ENCODE measurements at places on chromosomes 6 and 20.
A peak's percentile ranks its signal among the peaks of the same experiment; 100 is the strongest.

DNA sequence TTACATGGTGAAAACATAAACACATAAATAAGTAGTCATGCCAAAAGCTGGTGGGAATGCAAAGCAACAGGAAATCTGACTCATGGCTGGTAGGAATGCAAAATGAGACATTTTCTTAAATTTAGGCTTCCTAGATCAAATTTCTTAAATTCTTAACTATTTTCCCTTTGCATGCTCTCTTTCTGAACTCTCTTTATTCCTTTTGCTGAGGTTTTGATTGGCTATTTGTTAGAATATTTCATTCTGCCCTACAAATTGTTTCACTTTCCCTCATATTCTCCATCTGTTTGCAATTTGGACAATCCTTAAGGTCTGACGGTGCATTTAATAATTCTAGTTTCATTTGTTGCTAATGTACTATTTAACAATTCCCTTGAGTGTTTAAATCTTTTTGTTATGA, 437.5 kb upstream of the RGS17 start:
- no peak for DNase-seq

DNA sequence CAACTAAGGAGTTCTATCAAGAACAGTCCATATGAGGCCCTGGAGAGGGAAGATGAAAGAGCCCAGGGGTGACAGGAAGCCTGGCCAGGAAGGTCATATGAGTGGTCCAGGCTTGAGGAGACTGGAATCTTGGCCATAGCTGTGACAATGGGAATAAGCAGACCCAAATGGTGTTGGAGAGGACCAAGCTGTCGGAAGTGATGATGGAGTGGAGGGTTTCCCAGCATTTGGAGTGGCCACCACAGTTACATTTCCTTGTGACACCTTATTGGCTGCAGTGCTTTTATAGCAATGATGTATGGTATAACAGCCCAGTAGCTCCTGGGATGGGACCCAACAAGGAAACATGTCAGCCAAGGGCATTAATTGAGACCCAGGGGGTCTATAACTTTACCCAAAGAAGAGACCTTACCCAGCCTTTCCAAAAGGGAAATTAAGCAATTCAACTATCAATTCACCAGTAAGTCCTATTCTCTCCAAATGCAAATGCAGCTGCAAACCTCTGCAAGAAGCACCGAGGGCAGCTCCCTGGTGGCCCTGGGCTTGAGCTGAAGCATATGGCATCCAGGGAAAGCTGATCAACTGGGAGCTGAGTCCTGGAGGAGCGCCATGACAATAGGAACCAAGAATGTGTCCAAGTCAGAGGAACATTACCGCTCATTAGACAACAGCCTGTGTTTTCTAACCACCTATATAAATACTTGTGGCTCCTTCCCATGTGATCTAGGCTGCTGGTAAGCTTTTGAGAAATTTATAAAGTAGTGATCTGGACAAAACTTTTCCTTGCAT, 219.4 kb downstream of the SOD2 start:
- no peak for DNase-seq

DNA sequence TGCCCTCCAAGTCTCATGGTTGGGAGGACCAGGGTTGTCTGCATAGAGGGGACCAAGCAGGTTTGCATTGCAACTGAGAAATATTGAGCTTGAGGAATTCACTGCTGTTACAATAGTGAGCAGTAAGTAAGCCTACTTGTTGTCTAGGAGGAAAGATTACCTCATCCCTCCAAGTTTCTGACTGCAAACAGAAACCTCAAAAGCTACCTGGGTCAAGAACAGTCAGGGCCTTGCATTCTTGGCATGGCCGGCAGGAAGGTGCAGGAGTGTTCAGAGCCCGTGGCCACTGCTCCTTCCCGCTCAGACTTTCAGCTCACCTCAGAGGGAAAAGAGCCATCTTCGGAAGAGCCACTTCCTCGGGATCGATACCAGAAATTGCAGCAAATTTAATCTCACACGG, 46.0 kb upstream of the DOK5 start:
- DNase-seq: no peak

DNA sequence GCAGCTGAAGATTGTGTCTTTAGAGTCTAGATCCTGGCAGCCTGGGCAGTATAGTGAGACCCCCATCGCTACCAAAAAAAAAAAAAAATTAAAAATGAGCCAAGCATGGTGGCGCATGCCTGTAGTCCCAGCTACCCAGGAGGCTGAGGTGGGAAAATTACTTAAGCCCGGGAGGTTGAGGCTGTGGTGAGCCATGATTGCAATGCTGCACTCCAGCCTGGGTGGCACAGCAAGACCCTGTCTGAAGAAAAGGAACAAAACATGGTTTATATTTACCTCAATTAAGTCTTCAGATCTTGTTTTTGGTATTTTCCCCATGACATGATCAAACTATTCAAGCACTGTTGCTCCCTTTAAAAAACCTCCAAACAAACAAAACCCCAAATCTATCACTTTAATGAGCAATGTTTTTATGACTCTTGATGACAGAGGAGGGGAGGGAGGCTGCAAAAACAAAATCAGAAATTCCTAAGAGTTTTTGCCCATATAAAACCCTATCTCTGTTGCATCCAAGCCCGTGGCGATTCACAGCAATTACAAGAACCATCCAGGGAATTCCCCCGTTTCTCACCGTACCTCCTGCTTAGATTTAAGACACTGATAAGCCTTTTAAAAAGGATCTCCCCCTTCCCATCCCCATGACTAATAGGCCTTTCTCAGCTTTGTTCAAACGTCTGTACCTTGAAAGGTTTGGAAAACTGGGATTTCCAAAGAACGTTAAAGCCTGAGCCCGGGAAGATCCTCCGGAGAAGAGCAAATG, 259.9 kb downstream of the BMP7 start:
- no peak for DNase-seq

DNA sequence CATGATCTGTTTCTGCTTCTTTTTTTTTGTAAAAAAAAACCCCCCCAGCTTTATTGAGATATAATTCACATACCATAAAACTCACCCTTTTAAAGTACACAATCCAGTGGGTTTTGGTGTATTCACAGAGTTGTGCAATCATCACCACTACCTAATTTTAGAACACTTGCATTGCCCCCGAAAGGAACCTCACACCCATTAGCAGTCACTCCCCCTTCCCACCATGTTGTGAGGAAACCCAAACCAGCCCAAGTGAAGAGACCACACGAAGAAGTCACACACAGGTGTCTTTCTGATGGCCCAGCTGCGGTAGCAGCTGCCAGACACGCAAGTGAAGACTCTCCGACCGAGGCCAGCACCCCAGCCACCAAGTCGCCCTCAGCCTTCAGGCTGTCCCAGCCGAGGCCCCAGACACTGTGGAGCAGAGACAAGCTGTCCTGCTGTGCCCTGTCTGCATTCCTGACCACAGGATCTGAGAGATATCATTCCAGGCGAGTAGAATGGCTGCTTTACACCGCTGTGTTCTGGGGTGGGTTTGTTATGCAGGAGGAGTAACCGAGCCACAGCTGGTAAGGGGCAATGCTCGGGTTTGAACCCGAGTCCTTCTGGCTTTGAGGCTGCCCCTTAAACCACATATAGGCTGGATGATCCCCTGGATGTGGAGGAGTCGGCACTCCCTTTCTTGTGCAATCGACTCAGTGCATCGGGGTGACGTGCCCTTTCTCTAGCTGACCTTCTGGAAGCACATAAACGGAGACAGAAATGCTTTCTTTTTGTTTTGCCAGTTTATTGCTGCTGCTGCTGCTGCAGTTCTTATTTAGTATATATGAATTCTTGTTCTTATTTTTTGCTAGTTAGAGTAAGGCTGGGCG, 59.1 kb upstream of the PTPN1 start:
- DNase-seq: no peak

GRCh38 chr6:57173056-57173885, 1.1 kb downstream of the BAG2 start:
- DNase-seq: no peak

- no peak for DNase-seq
Measured at GRCh38 chr6:134707342-134708031, 242.4 kb downstream of the ALDH8A1 start.

DNA sequence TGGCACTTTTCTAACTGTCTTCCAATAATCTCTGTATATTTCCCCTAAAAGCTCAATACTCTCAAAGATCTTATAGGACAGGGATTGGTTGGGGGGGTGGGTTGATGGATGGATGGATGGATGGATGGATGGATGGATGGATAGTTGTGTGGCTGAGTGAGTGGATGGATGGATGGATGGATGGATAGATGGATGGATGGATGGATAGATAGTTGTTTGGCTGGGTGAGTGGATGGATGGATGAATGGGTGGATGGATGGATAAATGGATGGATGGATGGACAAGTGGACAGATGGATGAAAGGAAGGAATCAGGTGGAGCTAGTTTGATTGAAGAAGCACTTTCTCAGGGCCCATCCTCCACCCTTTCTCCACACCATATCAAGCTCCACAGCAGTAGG, 388.8 kb downstream of the CDC5L start:
- DNase-seq: no peak

DNA sequence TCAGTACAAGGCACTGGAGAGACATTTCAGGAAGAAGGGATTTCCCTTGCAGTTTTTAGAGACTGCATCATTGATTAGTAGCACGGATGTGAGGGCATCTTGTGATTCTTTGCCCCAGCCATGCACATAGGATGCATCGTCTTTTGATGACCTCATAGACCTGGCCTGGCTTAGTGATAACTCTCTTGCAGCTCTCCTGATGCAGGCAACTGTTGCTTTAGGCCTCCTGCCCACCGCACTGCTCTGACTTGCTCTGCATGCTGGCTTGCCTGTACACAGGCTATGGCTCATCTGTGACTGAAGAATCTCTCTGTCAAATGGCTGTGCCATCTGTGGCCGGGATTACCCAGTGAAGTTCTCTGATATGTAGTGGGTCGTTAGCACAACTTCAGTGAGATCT, 207.7 kb upstream of the PTCHD4 start:
- DNase-seq: no peak

DNA sequence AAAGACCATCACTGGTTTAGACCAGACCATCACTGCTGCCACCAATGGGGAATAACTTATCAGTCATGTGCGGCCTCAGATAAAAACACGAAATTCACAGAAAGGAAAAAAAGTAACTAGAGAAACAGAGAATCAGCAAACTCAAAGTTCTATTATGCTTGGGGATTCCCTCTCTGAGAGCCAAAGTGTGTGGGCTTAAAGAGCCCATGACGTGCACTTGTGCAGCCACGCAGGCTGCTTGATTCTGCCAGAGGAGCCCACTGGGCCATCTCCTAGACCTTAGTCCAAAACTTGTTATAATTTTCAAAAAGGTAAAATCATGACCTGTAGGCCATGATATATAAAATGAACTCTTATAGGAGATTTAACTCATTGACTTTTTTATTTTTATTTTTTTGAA, 15.2 kb downstream of the RAB44 start:
- DNase-seq: no peak

- DNase-seq: peak; percentile 54
Measured at GRCh38 chr20:32457479-32457986, 99.4 kb downstream of the ASXL1 start.

DNA sequence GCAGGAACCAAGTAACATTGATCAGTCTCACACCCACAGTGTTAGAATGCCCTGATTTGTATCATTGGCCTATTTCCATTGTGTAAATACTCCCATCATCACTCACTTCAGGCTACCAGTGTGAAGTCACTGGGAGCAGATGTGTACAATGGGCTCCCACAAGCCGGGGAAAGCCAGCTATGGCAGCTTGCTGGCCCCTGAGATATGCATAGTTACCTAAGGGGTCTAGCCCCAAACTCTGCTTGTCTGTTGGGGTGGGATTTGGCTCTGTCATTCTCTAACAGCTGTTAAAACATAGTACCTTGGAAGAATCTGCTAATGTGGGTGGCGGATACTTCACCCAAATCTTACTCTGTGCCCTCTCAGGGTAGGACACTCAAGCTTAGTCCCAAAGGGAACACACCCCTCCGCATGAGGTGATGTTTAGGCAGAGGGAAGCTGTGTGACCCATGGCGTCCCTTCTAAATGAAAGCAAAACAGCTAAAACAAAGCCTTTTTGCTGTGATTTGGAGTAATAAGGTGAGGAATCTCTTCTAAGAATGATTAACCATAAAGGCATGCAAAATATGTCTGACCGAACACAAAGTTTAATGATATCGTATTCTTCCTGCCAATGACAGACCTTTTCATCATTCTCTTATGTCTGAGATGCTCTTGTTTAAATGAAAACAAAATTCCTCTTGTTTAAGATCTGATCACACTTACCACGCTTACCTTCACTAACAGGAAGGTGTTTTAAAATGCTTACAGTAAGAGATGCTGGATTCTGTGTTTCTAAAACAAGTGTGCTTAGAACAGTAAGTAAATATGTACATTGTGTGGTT, 45.9 kb upstream of the PXDC1 start:
- DNase-seq: no peak

DNA sequence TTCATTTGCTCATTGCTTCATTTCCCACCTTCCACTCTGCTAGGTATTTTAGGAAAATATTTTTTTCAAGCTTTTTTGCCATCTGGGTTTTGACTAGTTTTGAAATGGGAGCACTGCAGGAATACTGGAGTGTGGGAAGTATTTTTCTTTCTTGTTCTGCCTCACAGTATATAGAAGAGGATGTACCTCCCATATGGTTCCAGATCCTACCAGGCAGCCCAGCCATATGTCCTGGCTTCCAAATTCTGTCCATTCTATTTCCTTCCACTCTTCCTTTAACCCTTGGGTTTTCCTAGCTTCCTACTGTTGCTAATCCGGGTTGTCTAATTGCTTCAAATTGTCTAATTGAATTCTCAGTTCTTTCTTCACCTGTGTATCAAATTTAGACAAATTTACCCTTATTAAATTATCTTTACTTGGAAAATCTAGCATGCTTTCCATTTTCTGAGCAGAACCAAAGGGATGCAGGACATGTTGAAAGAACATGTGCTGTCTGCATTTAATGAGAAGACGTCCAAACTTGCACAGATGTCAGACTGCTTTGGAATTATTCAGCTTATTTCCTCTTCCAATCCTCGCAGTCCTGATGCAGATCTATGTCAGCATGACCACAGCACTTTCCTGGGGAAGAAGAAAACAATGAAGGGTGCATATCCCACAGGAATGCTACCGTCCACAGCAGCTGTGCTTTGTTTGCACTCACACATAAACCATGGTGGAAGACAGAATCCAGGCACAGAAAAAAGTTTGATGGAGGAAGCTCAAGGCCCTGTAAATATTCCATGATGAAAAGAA, 1273.9 kb upstream of the MAP3K7 start:
- DNase-seq: no peak

DNA sequence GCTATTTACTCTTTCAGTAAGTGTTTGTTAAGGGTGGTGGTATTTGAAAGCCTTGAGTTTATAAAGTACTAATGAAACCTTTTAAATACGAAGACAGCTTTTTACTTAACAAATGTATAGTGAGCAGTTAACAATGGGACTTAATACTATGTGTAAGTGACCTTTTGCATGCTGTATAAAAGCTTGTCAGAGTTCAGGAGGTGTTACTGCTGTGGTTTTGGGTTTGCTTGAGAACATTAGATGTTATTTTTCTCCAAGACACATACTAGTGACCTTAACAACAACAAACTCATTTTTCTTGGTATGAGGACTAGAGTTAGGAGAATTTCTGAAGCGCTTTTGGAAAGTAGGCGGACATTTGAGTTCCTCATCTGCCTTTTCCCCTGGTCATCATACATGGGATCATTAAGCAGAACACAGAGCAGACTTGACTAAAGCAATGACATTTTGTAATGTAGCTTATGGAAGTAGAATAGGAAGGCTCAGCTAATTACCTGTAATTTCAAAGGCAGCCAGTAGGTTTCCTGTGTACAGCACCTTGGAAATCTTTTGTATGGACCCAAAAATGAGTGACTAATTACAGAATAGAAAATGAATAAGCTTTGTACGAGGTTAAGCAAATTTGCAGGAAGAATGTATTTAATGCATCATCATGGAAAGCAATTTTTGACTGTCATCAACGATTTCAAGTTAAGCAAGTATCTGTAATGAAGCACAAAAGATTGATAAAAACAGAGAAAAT, 14.1 kb downstream of the CDYL start:
- no peak for DNase-seq

- no peak for DNase-seq
Measured at GRCh38 chr6:43983191-43983590, 144.1 kb downstream of the MRPL14 start.
